ENCODE measurements at places on chromosomes 4 and X.

- no peak for DNase-seq
Measured at GRCh38 chrX:68420559-68420958, 12.7 kb downstream of the OPHN1 start.

DNA sequence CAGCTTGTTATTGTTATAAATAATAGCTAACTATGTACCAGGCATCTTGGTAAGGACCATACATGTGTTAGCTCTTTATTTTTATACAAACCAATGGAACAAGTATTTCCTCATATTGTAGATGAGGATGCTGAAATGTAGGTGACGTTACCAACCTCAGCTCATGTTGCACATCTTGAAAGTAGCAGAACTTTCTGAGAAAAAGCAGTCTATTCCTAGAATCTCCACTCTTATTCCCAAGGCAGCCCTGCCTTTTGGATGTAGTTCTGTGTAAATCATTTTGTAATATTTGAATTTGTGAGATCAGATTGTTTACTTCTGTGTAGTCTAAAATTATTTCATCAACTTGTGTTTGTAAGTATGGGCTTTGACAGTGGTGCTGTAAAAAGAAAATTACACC is 5.3 kb downstream of the FHDC1 start:
- DNase-seq: no peak

DNA sequence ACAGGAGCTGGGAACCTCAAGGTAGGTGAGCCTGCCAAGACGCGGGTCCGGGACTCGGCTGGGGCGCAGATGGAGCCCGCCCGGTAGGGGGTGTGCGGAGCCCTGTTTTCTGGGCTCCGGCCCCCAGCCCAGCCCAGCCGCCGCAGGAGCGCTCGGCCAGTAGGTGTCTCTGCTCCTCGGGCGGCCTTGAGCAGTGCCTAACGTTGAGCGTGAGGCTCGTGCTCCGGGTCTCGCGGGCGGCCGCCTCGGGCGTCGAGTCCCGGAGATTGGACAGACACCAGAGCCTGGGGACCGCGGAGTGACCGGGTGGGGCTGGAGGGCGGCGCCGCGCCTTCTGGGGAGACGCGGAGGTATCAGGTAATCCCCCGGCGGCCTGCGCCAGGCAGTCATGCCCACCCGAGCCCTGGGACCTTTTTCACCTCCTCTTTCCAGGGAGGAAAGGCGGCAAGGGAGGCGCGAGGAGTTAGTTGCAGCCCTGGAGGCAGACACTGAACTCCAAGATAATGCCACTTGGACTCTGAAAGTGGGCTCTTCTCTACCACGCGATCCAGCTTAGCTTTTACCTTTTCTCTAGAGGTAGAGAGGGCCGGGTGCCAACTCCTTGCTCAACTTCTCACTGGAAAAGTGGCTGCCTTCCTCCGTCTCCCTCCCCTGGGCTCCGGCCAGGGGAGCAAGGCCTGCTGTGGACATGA is 14.5 kb upstream of the FGG start:
- no peak for DNase-seq

DNA sequence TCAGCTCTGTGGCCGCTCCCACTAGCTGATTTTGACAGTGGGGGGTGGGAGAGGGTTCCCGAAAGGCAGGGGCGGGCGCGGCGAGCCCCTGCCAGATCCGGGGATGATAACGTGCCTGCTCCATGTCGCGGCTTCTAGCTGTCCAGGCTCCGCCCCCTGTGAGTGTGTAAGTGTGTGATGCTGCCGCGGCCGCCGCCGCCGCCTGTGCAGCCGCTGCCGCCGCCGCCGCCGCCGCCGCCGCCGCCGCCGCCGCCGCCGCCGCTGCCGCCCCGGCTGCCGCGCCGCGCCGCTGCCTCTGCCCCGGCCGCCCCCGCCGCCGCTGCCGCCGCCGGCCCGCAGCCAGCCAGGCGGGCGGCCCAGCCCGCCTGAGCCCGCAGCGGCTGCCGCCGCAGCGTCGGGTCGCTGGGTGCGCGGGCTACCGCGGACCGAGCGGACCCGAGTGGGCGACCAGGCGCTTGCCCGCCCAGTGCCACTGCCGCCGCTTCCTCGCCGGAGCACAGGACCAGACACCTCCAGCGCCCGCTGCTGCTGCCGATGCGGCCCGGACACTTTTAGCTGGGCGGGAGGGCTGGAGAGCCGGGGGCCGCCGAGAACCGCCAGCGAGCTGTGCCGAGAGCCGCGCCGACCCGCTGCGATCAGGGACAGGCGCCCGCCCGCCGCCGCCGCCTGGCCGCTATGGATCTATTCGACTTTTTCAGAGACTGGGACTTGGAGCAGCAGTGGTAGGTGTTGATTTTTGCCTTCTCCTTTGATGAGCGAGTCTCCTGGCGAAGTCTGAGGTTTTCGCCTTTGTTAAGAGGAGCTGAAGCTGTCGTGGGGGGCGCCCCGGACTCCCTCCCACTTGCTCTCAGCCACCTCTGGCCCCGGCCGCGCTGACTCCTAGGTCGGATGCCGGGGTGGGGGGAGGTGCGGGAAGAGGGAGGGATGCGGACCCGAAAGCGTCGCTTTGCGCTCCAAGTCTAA is at the start of gene AFF2:
AFF2 (plus strand) TSS at position 195 of the 963 bp plus-strand sequence; CDS start at position 676, 481 bp downstream.
- peak; percentile 23 for DNase-seq

GRCh38 chr4:52106660-52107059 is 55.6 kb downstream of the SPATA18 start:
- no peak for DNase-seq

GRCh38 chrX:130136961-130137360 is 26.7 kb upstream of the ELF4 start:
- DNase-seq: no peak

GRCh38 chrX:120308558-120308957 is 2.7 kb downstream of the TMEM255A start:
- DNase-seq: no peak

DNA sequence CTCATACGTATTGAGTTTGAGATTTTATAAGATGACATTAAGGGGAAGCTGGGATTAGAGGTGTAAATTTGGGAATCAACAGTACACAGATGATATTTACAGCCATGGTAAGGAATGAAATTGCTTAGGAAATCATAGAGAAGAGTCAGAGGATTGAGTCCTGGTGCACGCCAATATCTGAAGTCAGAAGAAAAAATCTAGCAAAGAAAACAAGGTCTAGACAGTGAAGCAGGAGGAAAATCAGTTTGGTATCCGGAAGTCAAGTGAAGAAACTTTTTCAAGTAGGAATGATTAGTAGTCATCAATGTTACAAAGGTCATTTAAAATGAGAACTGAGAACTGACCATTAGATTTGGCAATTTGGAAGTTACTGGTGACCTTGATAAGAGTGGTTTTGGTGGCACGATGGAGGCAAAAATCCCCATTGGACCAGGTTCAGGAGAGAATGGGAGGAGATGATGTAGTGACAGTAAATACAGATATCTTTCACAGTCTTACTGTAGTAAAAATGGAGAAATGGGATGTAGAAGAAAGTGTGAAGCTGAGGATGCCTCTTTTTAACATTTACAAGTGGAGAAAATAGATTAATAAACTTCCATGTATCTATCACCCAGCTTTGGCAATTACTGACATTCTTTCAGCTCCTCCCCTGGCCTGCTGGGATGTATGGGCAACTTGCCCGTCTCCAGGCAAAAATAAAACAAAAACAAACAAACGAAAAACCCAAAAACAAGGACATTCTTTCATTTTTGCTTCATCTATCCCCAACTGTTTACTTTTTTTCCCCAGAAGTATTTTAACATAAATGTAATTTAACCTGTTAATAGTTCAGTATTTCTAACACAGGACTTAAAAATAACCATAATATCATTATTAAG is 11.4 kb upstream of the GPR34 start:
- DNase-seq: no peak

DNA sequence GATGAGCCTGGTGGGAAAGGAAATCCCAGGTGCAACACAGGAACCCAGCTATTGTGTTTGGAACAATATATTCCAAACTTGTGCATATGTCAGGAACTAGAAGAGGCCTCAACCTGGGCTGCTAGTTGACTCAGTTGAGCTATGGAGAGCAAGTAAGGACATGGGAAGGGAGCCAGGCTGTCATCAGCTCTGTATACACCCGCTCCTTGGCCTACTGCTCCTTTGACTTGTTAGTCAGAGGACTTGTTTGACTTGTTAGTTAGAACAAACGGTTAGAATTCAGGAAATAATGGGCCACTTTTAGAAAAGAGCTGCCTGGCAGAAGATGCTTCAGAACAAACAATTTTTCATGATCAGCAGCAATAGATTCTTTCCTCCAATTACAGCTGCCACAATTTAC is 76.4 kb downstream of the CBLL2 start:
- DNase-seq: no peak

DNA sequence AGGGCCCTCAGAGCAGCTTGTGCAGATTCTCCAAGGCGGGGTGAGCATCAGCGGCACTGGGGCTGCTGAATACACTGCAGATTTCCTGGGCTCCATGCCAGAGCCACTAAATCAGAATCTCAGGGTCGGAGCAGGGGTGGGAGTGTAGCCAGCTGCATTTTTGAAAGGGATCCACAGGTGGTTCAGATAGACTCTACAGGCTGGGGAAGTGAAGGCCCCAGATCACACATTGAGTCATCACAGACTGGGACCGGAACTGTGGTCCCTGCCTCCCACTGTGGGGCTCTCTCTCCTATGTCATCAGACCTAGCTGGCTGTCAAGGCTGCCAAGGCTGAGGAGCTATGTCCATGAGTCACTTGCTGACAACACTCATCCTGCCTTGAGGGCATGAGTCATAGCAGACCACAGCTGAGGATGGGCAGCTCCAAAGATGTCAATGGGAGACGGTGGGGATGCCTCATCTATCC is 162.3 kb upstream of the MAMLD1 start:
- no peak for DNase-seq

GRCh38 chr4:133555671-133556070 is 406.6 kb downstream of the PCDH10 start:
- no peak for DNase-seq
